NCI-H2081 (cell line): ENCODE measurements at places on chromosomes 2 and 18.
A peak's percentile ranks its signal among the peaks of the same experiment; 100 is the strongest.

DNA sequence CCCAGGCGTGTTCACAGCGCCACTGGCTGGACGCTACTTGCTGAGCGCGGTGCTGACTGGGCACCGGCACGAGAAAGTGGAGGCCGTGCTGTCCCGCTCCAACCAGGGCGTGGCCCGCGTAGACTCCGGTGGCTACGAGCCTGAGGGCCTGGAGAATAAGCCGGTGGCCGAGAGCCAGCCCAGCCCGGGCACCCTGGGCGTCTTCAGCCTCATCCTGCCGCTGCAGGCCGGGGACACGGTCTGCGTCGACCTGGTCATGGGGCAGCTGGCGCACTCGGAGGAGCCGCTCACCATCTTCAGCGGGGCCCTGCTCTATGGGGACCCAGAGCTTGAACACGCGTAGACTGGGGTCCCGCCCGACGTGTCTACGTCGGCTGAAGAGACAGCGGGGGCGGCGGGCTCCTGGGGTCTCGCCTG, 891 bp upstream of the KHK start:
- DNase-seq = peak; percentile 50

- no peak for DNase-seq
Observed at GRCh38 chr2:139378373-139378772, 598.2 kb upstream of the NXPH2 start.

DNA sequence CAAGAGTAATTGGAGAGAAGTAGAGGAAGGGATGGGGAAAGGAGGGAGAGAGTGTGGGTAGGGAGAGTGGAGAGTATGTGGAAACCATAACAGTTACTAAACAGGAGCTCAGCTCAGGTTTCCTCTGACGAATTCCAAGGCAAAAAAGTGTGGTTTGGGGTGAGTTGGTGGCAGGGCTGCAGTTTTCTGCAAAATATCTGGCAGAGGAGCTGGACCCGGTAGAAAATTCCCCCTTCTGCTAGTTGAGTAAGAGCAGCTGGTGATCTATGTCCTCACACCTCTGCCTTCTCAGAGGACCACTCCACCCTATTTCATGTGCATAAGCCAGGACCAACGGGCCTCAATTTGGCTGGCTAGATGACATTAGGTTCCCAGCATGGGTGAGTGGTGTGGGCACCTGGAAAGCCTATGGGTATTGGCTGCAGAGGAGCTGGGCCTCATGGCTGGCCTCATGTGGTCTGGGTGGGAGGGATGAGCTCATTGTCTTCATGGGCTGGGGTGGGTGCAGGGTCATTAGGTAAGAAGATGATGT, 13.2 kb downstream of the NRP2 start:
- DNase-seq = no peak

DNA sequence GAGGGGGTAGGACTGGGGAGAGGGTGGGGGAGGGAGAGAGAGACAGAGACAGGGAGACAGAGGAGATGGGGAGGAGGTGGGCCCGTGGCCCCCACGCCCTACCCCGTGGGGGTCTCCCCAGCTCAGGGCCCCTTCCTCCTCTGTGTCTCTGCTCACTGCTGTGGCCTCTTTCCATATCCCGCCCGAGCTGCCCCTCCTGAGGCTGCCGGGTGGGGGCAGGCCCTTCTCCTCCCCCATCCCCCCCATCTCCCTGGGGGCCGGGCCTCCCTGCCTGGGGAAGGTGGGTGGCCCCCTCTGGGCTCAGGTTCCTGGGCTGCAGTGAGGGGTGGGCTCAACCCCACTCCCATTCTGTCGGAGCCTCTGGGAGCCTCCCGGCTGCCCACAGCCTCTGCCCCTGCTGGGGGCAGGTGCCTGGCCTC, 332 bp upstream of the PDCD1 start:
- DNase-seq = no peak

- no peak for DNase-seq
Observed at GRCh38 chr2:132593171-132593570, 76.8 kb downstream of the LYPD1 start.

DNA sequence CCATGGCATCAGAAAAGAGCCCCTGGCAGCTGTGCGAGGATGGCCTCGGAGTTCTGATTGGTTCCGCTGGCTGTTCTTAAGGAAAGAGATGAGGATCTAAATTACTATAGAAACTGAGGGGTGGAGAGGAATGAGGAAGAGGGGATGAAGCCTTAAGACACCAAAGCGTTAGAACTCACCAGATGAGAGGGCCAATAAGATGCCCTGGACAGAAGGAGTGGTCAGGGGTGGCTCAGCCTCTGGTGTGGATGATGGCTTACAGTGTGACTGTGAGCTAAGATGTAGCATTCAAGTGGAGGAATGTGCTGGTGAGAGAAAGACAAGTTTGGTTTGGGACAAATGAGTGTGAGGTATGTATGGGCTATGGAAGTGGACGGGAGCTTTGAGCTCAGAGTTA, 97.8 kb downstream of the ZFP36L2 start:
- DNase-seq = no peak

DNA sequence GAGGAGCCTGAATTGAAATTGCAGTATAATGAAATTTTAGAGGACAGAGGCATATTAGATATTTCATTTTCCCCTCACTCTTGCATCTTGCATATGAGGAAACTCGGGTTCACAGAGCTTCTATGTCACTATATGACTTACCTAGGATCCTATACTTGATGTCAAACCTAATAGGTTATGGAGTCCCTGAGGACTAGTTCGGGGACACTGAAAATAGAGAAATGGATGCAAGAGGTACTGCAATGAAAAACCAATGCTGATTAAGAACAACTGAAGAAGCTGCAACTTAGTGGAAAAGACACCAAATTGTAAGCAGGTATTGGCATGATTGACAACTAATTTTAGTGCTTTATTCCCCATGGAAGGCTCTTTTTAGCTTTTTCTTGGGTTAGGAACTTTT, 210.1 kb downstream of the IKZF2 start:
- DNase-seq = no peak

- DNase-seq = peak; percentile 56
Observed at GRCh38 chr2:177239932-177240630, 24.4 kb downstream of the NFE2L2 start.

- no peak for DNase-seq
Observed at GRCh38 chr2:195671563-195671962, 14.5 kb downstream of the SLC39A10 start.

DNA sequence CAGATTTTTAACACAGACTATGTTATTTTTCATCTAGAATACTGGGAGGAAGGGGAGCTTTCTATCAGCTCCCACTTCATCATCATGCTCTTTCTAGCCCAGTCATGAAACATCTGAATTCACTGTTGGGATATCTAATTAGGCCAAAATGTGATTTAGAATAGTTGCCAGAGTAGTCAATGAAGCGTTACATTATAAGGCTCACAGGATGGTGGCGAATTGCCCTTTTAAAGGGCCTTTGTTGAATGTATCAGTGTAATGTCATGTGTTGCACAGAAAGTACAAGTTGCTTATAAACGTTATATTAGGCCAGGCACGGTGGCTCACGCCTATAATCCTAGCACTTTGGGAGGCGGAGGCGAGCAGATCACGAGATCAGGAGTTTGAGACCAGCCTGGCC, 45.6 kb downstream of the PDE1A start:
- DNase-seq = no peak

DNA sequence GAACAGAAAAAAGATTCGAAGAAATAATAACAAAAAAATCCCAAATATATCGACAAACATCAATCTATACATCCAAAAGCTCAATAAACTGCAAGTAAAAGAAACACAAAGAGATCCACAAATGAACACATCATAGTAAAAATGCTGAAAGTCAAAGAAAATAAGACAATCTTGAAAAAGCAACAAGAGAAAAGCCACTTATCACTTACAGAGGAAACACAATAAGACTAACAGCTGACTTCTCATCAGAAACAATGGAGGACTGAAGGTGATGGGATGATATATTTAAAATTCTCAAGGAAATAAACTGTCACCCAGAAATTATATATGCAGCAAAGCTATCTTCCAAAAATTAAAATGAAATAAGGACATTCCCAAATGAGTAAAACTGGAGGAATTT, 140.3 kb downstream of the NDUFA10 start:
- no peak for DNase-seq

DNA sequence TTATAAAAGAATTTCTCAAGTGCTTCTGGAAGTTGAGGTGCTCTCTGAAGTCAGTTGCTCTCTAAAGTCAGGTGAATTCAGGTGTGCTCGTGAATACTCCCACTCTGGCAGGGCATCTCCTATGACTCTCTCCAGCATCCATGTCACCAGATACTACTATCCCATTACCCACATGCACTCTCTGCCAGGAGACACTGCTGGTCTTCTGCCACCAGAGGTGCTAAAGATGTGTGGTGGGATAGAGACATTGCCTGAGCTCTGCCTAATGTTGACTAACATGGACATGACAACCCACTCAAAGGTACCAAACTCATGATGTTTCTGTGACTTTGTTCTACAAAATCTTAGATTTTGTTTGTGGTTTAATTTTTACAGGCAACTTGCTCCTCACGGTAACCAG, 106.4 kb upstream of the HNRNPA3 start:
- no peak for DNase-seq

GRCh38 chr2:142966284-142966683, 88.8 kb downstream of the KYNU start:
- DNase-seq = no peak

- no peak for DNase-seq
Observed at GRCh38 chr2:240914645-240915525, 8.7 kb downstream of the CROCC2 start.

DNA sequence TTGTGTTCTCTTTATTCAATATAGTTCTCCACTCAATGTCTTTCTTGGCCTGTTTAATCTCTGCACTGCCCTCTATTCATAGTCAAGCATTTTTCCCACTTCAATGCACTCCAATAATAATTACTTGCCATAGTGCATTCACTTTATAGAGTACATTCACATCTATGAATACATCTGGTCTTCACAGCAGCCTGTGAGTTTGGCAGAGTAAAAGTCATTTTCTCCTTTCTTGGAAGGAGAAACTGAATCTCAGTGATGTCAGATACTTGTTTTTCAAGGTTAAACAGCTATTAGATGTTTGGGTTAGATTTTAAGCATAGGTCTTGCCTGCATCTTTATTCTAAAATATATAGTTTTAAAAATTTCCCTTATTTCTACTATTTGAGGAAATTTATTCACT, 373.2 kb downstream of the TRIB2 start:
- DNase-seq = no peak

DNA sequence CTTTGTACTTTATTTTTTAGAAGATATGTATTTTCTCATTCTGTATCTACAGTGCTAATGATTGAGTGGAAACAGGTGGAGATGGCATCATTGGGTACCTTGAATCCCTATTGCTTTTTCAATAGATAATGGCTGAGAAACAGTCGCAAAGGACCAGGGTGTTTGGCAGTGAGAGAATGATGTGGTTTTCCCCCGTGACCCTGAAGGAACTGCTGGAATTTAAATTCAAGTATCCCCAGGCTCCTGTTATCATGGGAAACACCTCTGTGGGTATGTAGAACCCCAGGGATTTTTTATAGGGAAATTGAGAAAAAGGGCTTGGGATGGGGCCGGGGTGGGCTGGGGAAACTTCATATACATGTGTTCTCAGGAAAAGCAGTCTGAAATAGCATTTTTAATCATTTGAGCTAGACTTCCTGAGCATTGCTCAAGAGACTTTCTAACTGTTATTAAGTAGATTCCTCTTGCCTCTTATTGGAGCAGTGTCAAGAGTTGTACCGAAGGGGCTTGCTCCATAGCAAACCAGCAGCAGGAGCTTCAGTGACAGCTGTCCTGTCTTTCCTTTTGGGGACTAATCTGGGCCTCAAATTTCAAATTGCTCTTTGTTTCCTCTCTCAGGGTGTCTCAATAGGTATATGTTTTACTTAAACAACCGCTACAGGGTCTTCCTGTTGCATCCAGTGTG, 18.9 kb downstream of the AOX1 start:
- DNase-seq = no peak

DNA sequence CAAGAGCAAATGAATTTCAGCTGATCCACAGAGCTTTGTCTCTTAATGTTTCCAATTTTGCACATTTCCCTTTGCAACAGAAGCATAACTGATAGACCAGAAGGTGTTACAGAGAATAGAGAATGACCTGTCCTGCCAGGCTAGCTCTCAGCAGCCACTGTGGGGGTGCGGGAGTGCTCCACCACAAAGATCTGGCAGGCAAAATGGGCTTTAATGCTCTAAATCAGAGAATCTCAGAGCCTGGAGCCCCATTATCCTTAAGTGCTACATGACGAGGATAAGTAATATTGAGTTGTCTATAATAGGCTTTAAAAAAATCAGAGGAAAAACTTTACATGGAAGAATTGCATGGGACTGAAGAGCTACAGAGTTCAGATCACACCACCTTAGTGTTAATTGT, 245.7 kb downstream of the PDE11A start:
- DNase-seq = no peak

GRCh38 chr2:136497709-136498108, 267.6 kb upstream of the THSD7B start:
- peak; percentile 85 for DNase-seq

DNA sequence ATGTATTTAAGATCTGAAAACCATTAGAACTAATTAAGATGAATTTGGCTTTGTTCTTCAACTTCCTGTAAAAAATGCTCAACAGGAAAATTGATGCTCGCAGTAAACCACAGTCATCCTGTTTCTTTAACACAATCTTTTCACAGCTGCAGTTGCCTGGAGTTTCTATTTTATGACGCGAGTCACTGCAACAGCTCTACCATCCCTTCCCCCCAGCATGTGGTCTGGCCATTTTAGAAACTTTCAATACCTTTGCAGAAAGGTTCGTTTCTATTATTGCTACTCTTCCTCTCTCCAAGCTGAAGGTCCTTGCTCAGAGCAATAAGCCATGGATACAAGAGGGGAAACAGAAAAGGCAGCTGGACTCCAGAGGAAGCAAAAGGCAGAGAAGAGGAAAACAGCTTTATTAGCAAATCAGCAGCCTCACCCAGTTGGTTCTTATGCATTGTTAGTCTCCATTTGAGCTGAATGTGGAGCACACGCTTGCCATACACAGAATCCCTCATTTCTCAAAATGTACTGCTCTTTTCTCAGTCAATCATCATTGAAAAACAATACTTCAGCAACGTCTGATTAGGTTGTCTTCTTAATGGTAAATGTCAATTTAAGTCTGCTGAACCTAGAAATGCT, 3.9 kb downstream of the WIPF1 start:
- no peak for DNase-seq

DNA sequence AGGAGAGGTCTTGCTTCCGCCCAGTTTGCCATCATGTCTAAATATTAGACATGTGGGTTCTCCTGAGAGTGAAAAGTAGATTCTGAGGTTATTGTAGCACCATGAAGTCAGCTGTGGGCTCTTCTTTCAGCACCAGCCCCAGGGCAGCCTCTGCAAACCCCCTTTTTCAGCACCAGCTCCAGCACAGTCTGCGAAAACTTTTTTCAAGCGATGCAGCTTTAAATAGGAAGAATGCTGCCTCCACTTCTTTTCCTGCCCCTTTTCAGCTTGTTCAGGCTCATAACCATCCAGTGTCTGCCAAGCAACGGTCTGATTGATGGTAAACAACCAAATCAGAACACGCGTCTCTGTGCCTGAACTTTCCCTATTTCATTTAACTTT, at the start of gene COL5A2:
Gene COL5A2 (minus strand): TSS at position 192 of the 381 bp plus-strand sequence. CDS start 157 bp downstream, at position 35.
- DNase-seq = no peak

DNA sequence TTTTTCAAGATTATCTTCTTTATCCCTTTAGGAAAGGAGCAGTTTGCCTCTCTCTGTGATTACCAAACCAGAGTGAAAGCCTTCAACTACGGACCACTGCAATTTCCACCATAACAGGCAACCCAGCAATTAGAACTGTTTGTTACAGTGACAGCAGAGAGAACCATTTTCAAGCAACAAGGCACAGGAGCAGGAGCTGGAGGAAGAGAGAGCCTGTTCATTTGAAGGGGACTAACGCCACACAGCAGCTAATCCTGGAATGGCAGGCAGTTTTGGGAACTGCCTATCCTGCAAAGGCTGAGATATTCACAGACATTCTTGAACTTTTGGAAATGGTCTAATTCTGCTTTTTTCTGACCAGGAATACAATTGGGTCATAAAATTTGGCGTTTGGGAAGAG, 1541.9 kb upstream of the PIK3C3 start:
- peak; percentile 75 for DNase-seq
